Gastroesophageal sphincter (tissue), 4 donors: ENCODE measurements at places on chromosomes 4 and X. TPM values are rescaled to one million over a fixed set of nuclear protein-coding genes. Genes with fewer than 3 reads are reported as not detected.
A peak's percentile ranks its signal among the peaks of the same experiment; 100 is the strongest.

- ATAC-seq, result no peak
Observed at GRCh38 chr4:187416216-187416615, 579.4 kb upstream of the ZFP42 start.

The GATA1 gene
- not detected for total RNA-seq

- ATAC-seq, result no peak
Observed at GRCh38 chr4:71732706-71733105, 51.2 kb downstream of the GC start.

- no peak for ATAC-seq
Observed at GRCh38 chr4:145181091-145181501, 707 bp upstream of the OTUD4 start.

The STPG2 gene
- 0.13 TPM for total RNA-seq

- no peak for ATAC-seq
Observed at GRCh38 chrX:136417806-136418205, 69.9 kb upstream of the BRS3 start.

GRCh38 chr4:186169945-186170802 lies 21.2 kb upstream of the CYP4V2 start:
- ATAC-seq, result peak; percentile 28

DNA sequence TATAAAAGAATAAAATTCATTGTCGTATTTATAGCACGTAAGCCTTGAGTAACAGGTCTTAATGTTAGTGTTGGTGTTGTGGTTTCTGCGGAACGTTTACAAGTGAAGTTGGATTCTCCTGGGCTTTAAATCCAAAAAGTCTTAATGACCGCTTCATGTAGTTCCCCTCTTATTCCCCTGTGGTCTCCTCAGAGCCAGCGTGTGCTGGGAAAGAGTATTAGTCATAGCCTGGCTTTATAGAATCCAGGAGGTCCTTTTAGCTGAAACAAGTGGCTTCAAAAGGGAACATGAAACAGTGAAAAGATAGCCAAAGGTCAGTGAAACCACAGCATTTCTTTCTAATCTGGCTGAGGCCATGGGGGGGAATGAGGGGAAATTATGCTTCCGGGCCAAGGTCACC lies 79.1 kb downstream of the CLCN4 start:
- ATAC-seq, result peak; percentile 35

The ITIH6 gene
- total RNA-seq, result 0.07 TPM

DNA sequence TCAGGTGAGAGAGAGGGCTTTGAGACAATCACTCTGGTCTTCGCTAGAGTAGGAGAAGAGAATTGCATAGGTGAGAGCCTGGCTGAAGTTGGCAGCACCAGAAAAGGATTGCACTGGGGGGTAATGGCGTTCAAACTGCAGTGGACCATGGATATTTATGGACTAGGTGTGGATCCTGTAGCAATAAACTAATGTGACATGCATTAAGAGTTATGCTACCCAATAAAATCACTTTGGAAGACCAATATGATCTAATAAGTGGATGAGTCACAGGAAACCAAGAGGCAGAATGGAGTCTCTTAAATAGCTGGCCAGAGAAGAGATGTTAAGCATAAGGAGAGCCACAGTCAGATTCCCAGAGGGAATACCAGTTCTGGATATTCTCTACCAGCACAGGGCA lies 259.8 kb downstream of the FBXO8 start:
- ATAC-seq, result no peak

GRCh38 chrX:102859550-102859871 lies 77.6 kb upstream of the RAB40AL start:
- no peak for ATAC-seq
